Sigmoid colon (tissue), 7 donors: ENCODE measurements at places on chromosomes 3 and 15.

DNA sequence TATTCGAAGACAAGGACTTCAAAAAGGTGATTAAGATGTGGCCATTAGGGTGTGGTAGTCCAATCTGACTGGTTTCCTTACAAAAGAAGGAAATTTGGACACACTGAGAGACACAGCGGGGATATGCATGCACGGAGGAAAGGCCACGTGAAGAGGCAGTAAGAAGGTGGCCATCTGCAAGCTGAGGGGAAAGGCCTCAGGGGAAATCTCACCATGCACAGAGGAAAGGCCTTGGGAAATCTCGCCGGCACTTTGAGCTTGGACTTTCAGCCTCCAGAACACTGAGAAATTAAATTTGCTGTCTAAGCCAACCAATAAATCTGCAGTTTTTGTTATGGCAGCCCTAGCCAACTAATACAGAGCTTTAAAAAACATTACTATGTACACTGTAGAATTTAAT lies 78.8 kb downstream of the DLG1 start:
- DNase-seq: no peak

DNA sequence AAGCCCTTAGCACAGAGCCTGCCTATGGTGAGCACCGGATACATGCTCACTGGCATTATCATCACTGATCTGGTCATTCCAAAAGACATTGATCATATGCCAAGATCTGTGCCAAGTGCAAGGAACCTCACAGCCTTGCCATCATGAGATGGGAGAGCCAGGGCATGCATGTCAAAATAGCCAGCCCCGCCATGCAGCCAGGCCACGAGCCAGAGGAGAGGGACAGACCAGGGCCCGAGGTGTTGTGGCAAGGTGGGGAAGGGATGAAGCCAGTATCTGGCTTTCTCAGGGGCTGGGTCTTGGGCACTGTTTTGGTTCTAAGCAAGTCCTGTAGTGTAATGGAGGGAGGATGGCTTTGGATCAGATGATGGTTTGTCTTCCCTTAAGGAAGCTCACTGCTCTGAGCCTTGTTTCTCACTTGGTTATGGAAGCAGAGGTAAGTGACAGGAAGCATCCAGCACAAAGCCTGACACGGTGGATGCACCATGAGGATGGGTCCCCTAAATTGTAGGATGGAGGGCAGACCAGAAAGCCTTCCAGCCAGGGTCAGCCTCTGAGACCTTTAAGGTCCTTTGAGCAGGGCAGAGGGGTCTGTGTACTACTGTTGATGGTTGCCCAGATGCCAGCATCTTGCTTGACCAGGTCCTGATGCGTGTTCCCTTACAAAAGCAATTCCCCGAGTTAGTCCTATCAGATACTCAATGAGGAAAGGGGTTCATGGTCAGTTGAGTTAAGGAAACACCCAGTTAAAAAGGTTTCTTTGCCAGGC lies 247.7 kb upstream of the TLE3 start:
- no peak for DNase-seq

GRCh38 chr3:102059145-102059943 lies 210.0 kb downstream of the NFKBIZ start:
- DNase-seq: no peak

- no peak for DNase-seq
These were observed 49.0 kb downstream of the NTRK3 start for GRCh38 chr15:88207565-88207964.

GRCh38 chr3:18687286-18687685 lies 262.1 kb upstream of the SATB1 start:
- DNase-seq: no peak

GRCh38 chr3:161975201-161975600 lies 478.6 kb downstream of the OTOL1 start:
- DNase-seq: no peak

GRCh38 chr15:88992216-88992615 lies 79.0 kb upstream of the MFGE8 start:
- no peak for DNase-seq

- DNase-seq: peak; percentile 62
These were observed 1.3 kb downstream of the GREM1 start for GRCh38 chr15:32718821-32719716.

GRCh38 chr3:119550192-119550910 lies 9.1 kb downstream of the CD80 start:
- DNase-seq: no peak

DNA sequence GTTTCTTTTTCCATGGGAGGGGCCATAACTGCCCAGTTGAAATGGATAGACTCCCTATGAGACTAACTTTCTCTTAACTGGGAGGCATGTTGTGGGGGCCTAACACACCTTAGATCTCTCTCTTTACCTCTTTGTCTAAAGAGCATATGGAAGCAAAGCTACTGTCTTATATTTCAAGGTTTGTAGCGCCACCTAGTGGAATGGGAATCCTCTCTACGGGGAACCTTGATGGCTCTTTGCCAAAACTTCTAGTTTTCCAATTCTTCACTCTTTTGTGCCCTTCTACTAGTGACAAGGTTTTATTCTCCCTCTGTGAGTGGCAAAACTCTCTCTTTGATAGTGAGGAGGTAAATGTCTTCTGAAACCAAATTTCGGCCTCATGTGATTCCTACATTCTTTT lies 1030.4 kb upstream of the CADM2 start:
- DNase-seq: no peak

- no peak for DNase-seq
These were observed at the start of gene CDHR4 for GRCh38 chr3:49799761-49800160. Gene CDHR4 (minus strand): TSS chr3:49799873. CDS start chr3:49799812, 61 bp downstream.

DNA sequence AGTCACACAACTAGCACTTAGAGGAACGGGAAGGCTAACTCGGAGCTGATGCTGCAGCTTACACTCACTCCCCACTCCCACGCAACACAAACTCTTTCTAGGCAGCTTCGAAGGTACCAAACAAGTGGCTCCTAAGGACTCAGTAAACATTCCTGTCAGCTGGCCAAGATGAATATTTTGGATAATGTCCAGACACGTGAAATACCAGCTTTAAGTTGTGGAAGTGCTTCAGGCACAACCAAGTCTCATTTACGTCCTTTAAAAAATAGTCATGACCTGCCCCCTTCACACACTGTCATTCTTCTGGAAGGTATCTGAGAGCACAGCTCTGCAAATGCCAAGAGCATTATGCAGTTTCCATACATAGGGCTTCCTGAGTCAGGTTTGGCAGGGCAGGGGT lies 1005.9 kb upstream of the CFAP20DC start:
- DNase-seq: no peak

DNA sequence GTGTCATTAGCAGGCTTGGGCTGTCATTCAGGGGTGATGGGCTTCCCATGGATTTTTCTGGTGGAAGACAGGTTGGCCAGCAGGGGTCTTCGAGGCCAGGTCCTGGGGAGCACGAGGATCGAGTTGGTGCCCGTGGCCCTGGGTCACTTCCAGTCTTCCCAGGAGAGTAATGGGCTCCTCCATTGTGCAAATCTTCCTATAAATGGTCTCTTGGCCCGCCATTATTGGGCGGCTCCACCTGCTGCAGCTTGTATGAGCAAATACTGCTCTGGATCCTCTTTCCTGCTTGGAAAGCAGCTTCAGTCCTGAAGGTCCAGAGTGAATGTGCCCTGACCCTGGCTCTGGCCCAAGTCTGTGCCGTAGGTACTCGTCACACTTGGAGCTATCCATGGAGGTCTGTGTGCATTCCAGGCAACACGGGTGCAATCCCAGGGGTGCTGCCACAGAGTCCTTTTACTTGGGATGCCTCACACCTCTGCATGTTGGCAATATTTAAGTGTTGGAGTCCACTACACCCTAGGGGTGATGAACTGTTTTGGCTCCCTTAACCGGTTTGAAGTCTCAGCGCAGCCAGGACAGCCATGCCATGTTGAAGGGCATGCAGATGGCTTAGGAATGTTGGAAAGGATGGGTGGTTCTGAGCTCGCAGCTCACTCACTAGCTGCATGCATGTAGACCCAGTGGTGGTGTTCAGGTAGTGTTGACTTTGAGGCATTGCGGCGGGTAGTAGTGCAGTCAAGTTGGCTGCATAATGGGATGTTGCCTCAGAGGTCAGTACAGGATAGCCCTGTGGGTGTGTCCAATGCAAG lies 97.6 kb downstream of the SNRPN start:
- DNase-seq: peak; percentile 42

GRCh38 chr15:92226020-92226612 lies 167.6 kb upstream of the ST8SIA2 start:
- DNase-seq: no peak

- no peak for DNase-seq
These were observed 52.6 kb downstream of the CCK start for GRCh38 chr3:42213417-42213816.

DNA sequence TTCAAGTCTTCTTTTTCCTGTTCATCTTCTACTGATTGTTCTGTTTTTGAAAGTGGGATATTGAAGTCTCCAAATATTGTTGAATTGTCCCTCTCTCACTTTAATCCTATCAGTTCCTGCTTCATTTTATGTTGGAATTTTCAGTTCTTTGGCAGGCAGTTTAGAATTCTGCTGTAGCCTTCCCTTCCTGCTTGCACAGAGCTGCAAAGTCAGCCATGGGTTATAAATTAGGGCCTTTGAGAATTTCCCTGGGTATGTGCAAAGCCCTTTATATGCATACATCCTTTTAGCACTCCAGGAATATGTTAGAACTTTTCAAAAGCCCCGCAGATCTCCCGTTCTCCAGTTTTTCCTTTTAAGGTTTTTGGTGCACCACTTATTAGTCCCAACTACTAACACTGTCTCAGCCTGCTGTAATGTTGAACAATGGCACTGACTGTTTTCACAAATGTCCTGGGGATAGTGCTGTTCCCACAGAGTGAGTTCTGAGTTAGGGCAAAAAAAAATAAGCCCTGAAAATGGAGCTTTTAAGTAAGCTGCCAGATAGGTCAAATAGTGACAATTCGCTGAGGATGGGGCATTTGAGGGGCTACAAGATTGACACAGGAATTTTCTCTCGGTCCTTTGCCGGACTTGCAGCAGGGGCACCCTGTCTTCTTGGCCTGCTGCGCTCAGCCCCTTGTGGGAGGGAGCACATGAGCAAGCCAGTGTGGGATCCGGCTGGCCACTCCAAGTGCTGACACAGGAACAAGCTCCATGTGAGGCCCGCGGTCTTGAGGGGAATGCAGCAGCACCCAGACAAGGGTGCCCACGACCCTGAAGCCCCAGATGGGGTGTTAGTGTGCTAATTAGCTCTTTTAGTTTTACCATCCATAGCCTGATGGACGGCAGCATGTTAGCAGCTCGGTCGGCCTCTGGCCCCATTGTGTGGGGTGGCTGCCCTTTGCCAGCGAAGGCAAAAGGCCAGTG lies 96.0 kb downstream of the VPS8 start:
- DNase-seq: no peak

- DNase-seq: no peak
These were observed 6.0 kb downstream of the PLCL2 start for GRCh38 chr3:16890597-16891333.

- DNase-seq: no peak
These were observed 7.6 kb upstream of the SLC12A8 start for GRCh38 chr3:125220183-125220582.
